T-helper 17 cell (primary cell): ENCODE measurements at places on chromosomes 11 and 22.

- no peak for DNase-seq
Measured at GRCh38 chr22:45866126-45866645, 110.8 kb downstream of the WNT7B start.

- DNase-seq = no peak
Measured at GRCh38 chr11:45886816-45887520, 1.5 kb downstream of the MAPK8IP1 start.

DNA sequence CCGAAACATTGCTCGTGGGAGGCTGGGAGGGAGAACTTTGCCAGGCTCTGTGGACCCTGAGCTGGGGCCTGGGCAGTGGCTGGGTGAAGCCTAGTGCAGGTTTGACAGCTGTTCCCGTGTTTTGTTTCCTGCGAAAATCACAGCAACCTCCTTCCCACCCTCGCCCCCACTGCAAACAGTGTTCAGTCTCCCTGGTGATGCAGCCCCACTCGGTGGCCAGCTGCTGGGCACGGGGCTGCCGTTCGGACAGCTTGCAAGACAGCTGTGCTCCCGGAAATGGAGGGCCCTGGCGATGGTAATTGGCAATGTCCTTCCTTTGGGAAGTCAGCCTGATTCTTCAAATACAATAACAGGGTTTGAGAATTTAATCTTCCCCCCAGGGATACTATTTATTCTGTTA, 10.4 kb upstream of the GAL start:
- no peak for DNase-seq

DNA sequence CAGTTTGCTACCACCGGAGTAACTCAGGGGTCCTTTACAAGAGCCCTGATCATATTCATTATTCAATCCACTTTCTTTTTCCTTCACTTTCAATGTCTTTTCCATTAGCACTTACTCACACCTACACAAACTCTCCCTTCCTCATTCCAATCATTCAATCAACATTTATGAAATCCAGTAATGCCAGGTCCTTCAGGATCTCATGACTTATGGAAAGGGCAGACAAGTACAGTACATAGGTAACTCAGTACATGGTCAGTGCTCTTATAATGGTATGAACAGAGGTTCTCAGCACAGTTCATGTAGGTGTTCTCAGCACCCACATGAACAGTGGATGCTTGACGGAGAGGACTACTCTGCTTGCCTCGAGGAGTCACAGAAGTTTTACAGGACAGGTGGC, 106.6 kb downstream of the USP35 start:
- no peak for DNase-seq

- no peak for DNase-seq
Measured at GRCh38 chr11:11171285-11171684, 181.8 kb downstream of the CSNK2A3 start.

- peak; percentile 59 for DNase-seq
Measured at GRCh38 chr11:118435290-118435892, 901 bp upstream of the KMT2A start.

DNA sequence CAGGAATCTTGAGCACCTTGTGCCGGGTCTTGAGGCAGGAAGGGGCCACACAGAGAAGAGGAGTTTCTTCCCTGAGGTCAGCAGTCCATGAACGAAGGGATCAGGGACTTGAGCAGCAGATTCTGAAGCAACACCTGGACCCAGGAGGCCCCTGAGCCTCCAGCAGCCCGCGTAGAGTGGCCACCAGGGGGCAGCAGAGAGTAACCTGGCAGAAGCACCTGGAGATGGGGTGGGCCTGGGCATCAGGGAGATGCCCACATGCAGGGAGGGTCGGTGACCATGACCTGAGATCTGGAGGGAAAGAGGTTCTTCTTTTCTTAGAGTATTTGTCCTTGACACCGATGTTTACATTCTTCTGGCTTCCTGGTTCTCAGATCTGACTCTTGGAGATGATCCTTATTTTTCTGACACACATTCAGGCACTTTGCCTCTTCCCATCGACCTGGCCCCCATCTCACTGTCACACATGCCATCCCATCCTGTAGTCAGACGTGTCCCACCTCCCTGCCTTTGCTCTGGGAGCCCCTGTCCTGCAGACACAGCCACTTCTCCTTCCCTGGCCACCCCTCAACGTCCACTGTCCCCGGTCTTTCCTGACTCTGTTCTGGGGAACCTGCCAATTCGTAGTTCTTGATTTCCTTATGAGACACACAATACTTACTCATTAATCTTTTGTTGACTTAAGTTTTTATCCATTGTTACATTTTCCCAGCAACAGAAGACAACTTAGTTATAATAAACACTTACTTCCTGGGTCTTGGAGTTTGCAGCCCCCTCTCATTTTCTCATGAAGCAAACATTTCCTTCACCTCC, 66.5 kb downstream of the GGTLC2 start:
- DNase-seq = peak; percentile 67

GRCh38 chr11:111417011-111417765, 38.1 kb upstream of the POU2AF1 start:
- no peak for DNase-seq

DNA sequence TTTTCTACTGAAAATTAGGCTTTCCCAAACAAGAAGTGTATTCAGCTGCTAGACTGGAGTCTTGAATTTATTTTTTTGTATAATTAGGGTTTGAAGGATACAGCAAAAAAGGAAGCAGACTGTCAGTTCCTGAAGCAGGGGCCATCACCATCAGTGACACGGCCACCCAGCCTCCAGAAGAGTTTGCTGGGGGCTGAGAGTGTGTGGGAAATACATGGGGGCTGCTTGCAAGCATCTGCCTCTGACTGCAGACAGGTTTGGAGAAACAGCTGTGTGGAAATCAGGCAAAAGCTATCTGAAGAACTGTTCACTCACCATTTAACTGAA, 23.0 kb downstream of the FZD4 start:
- DNase-seq = no peak

DNA sequence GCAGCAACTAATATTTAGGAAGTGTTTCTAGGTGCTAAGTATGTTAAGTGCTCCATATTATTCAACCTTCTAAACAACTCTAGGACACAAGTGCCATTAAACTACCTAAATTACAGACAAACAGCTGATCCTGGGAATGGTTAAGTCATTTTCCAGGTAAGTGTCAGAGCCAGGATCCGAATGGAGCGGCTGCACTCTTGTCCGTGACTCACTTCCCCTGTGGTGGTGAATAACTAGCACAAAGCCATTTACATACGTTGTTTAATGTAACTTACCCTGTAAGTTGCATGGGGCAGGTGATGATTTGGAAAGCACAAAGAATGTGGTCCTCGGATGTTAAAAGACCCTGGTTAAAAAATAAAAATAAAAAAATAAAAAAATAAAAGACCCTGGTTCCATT, 8.8 kb upstream of the PRG2 start:
- no peak for DNase-seq

DNA sequence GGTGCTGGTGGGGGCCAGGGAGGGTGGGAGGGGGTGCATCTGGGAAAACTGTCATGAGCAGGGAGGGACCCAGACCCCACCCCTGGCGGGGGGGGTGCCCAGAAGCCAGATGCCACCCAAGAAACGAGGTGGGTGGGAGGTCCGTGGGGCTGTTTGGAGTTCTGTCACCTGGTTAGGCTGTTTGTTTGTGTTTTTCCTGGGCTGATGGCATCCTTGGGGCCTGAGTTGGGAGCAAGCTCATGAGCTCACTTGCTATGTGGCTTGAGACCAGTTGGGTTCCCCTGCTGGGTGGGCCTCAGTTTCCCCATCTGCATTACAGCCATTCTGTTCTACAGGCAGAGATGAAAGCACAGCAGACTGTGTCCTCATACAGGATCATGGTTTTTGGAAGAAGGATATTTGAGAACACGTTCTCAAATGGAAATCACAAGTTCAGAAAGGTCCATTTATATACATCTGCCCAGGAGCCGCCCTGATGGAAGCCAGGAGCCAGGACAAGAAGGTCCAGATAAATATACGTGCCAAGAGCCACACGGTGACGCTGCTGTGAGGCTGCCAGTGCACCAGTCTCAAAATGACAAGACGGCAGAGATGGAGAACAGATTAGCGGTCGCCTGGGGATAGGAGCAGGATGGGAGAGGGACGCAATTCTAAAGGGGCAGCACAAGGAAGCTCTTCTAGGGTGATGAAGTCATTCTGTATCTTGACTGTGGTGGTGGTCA, 312.9 kb downstream of the MN1 start:
- no peak for DNase-seq

DNA sequence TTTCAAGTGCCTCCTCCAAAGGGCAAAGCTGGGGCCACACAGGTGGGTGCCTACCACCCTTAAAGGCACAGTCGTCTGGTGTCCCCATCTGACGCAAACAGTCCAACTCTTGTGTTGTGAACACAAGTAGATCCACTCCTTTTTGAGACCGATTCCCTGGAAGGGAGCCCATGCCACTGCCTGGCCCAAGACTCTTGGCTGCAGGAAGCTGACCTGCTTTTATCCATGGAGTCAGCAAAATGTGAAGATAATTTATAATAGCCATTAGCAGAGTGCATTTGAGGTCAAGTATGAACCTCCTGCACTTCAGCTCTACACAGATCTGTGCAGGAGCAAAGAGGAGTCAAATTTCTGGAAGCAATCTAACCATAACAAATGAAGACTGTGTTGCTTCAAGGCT, 68.5 kb downstream of the ADM start:
- DNase-seq = no peak

GRCh38 chr11:69947059-69947792, 128.0 kb upstream of the FGF3 start:
- no peak for DNase-seq

DNA sequence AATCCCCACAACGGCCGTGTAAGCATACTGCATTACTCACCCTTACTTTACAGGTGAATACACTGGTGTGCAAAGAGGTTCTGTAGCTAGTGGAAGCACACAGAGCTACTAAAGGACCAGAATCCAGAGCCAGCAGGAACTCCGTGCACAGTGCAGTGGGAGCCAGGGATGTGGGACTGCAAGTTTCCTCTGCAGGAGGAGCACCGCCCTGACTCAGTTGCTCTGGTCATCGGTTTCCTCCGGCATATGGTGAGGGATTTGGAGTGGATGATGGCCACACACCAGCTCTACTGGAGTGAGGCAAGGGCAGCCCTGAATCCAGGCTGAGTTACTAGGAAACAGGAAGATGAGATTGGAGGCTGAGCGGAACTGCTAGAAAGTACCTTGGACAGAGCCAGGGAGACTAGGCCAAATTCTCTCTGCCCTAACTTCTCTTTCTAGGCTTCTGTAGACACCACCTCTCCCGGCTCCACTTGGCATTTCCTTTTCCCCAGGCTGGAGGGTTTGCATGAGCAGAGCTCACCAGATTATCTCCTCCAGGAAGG, 18.2 kb upstream of the C22orf42 start:
- DNase-seq = no peak

DNA sequence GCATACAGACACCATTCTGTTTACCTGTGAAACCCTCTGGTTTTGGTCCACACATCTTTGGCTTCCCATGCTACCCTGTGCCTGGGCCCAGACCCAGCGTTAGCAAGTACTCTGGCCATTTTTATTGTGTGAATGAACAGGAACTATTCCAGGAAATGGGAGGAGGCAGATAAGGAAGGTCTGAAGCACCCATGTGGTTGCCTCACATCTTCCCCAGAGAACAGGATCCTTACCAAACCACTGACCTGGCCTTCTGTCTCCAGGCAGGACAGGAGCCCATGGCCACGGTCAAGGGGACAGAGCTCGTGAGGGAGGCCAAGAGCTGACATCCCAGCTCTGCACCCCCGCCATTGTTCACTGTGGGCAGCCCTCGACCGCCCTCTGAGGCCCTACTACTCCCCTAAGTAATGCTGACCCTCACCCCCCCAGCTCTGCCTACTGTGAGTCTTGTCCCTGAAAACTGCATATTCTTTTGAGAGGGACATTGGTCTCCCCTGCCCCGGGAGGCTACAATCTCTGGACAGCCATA, 97.7 kb upstream of the TP53I11 start:
- no peak for DNase-seq

DNA sequence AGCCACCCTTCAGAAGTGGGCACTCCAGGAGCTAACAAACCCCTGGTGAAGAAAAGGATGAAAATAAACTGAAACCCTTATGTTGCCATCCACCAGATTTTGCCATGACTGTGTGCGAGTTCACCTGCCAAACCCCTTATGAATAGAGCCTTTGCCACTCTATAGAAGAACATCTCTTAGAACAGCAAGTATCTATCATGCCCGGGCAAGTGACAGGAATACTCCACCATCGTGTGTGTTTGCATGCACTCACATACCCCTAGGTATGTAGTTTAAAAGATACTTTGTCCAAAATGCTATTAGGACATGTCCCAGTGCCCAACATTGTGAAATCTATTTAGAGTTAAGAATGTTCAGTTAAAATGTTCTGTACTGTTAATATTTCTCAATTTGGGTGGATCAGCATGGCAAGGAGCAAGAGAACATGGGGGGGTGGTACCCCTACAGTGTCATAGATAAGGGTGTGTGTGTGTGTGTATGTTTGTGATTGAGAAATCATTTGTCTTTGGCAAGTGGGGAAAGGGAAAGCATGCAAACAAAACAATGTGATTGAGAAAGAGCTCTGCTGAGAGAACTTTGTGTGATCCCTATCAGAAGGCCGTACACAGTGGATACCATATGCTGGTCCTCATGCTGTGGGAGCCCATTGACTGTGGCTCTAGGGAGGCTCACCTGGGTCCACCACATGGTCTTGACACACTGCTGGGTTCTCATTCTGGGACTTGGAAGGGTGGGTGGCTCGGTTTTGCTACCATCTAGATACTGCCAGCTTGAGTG, 94.9 kb downstream of the ZBTB16 start:
- no peak for DNase-seq

DNA sequence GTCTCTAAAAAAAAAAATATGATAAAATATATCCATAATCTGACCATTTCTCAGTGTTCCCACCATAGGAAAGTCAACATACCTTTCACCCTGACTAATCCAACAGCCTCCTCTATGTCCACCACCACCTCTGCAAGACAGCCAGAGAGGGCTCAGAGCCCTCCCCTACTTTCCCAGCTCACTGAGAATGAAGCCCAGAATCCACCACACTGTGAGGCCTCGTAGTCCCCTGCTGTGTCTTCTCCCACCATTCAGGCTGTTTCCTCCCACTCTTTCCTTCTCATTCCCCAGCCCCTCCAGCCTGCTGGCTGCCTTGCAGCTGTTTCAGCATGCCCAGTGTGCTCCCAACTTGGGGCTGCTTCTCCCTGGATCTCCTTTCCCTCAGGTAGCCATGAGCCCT, 27.0 kb downstream of the SGSM3 start:
- DNase-seq = no peak

GRCh38 chr11:31802990-31803812, 7.9 kb downstream of the PAX6 start:
- DNase-seq = no peak

GRCh38 chr11:1425006-1425405, 35.3 kb downstream of the BRSK2 start:
- DNase-seq = no peak

DNA sequence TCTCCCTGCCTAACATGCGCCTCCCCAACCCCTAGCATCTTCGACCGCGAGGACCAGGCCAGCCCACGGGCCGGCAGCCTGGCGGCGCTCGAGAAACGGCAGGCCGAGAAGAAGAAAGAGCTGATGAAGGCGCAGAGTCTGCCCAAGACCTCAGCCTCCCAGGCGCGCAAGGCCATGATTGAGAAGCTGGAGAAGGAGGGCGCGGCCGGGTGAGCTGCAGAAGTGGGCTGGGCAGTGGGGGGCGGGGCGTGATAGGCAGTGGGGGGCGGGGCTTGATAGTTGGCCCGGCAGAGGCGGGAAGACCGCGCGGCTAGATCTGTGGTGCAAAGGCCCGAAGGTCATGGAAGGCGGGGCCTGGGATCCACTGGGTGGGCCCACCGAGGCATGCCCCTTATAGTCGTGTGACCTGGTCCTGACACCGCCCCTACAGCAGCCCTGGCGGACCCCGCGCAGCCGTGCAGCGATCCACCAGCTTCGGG, 8.7 kb downstream of the SELENOM start:
- DNase-seq = no peak
